ENCODE measurements at places on chromosomes 3 and 15.

- no peak for DNase-seq
Observed at GRCh38 chr15:44788748-44789147, 52.4 kb downstream of the TRIM69 start.

DNA sequence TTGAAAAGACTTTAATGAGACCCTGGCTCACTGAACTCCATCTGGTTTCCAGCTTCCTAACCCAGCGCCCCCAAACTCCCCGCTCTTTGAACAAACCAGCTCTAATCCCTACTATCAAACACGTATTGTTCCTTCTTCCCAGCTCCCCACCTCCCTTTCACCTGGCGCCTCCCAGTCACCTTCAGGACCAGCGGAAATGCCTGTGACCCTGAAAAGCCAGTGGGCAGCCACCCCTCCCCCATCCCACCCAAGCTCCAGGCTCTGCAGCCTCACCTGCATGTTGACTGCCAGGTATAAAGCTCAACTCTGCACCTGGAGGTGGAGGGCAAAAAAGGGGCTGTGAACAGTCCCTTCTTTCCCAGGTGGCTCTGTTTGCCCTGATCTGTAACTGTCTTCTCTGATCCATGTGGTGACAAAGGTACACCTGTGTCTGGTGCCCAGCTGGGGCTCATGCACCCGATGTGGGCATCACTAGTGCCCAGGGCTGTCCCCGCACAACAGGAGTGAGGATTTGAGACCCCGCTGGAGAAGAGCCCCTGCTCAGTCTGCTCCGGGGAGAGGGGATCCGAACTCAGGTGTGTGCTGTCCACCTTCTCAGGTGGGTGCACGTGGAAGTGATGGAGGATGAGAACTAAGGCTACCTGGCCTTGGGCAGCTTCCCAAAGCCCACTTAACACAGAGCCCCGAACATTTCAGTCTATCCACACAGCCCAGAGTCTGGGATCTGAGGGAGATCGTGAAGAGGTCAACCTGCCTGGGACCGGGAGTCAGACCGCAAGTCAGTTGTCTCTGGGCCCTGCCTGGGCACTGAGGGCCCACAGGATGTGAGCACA lies 128.9 kb downstream of the NSMCE3 start:
- no peak for DNase-seq

DNA sequence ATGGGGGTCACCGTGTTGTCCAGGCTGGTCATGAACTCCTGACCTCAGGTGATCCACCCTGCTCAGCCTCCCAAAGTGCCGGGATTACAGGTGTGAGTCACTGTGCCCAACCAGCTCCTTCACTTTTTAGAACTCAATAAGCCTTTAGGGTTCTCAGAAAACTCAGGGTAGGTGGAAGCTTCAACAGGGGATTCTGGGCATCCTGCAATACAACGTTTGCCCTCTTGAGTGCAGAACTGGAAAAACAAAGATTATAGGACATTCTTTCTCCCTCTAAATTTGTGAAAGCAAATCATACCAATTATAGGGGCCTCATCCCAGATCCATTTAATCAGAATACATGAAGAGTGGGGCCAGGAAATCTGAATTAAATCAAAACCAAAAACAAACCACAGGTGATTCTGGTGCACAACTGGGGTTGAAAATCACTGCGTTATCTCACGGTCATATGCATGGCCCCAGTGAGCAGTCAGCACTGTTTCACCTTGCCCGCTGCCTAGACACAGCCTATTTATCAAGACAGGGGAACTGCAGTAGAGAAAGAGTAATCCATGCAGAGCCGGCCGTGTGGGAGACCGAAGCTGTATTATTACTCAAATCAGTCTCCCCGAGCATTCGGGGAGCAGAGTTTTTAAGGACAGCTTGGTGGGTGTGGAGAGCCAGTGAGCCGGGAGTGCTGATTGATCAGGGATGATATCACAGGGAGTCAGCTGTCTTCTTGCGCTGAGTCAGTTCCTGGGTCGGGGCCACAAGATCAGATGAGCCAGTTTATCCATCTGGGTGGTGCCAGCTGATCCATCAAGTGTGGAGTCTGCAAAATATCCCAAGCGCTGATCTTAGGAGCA lies 58.4 kb downstream of the TMEM44 start:
- no peak for DNase-seq

DNA sequence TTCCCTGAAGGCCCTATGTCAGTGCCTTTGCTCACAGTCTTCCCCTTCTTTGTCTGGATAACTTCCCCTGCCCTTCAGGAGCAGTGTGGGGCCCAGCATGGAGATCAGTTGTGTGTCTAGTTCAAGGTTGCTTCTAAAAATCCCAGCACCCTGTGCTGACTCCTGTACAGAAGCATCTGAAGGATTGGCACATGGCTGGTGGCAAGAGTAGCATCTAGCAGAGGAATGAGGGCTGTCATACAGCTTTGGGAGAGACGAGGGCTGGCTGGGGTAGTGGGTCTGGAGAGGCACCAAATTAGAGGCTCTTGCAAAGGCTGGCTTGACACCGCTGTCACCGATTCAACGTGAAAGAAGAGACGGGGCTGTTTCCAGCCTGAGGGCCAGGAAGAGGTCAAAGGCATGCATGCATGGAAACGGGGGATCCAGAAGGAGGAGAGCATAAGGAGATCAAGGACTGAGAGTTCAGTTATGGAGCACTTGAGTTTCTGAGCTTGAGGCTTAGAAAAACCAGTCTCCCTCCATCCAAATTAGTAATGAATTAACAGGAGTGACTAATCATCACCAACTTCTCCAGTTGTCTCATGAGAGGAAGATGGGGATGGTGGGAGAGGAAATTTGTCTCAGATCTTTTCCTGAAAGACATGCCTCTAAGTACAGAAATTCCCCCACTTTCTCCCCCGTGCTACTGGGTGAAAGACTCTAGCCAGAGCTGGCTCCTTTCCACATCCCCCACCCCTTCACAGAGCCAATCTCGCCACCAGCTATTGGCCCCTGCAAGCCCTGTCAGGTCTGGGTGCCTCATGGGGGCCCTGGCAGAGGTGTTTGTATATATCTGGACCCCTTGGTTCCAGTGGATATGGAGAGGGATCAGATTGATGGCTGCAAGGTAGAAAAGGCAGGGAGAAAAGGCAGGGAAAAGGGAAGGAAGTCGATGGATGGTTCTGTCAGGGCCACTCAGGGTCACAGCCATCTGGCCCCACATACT lies 45.9 kb downstream of the SLCO2A1 start:
- no peak for DNase-seq

GRCh38 chr15:40925495-40925862 lies 3.7 kb upstream of the DLL4 start:
- DNase-seq = no peak

DNA sequence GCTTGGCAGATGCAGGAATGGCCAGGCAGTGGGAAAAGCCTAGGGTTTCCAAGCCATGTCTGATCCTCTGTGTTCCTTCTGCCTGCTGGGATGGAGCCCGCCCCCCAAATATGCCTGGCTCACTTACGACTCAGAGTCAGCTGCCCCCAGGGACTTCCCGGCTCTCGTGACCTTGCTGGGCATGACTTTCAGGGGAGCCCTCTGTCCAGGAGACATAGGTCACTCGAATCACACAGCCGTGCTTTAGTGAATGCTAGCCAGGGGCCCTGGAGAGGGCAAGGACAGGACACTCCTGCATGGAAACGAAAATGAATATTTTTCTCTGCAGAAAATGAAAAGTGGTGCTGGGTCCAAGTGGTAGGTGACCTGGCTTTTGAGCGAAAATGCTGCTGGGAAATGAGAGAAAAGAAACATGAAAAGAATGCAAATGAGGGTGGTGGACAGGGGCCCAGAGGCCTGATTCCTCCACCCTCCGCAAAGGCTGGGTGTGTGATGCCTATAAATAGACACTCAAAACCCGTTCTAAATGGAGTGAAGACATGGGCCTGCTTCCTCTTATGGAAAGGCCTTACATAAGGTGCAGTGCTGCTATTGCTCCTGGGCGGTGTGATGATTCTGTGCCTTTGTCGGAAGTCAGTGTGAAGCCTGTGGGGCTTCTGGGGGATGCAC lies 107.4 kb downstream of the APBA2 start:
- no peak for DNase-seq

- DNase-seq = no peak
Observed at GRCh38 chr3:108183971-108184370, 38.3 kb downstream of the IFT57 start.

GRCh38 chr3:64848822-64849221 lies 161.0 kb upstream of the ADAMTS9 start:
- no peak for DNase-seq

- DNase-seq = no peak
Observed at GRCh38 chr3:27521872-27522265, 37.7 kb upstream of the SLC4A7 start.

DNA sequence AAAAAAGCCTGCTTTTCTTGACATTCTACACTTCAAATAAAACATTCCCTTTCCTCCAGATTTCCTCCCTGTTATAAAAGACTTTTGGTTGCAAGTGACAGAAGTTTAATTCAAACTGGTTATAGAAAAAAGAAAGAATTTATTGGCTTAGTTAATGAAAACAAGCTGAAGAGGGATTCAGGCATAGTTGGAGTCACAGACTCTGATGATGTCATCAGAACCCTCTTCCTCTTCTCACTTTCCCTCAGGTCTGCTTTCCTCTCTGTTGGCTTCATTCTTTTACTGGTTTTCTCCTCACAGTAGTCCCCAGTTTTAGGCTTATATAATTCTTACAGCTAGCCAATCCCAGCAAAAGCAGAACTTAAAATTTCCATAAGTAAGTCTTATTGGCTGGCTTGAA lies 32.0 kb upstream of the MBNL1 start:
- DNase-seq = no peak

- DNase-seq = no peak
Observed at GRCh38 chr3:138019281-138020069, 9.5 kb downstream of the CLDN18 start.

DNA sequence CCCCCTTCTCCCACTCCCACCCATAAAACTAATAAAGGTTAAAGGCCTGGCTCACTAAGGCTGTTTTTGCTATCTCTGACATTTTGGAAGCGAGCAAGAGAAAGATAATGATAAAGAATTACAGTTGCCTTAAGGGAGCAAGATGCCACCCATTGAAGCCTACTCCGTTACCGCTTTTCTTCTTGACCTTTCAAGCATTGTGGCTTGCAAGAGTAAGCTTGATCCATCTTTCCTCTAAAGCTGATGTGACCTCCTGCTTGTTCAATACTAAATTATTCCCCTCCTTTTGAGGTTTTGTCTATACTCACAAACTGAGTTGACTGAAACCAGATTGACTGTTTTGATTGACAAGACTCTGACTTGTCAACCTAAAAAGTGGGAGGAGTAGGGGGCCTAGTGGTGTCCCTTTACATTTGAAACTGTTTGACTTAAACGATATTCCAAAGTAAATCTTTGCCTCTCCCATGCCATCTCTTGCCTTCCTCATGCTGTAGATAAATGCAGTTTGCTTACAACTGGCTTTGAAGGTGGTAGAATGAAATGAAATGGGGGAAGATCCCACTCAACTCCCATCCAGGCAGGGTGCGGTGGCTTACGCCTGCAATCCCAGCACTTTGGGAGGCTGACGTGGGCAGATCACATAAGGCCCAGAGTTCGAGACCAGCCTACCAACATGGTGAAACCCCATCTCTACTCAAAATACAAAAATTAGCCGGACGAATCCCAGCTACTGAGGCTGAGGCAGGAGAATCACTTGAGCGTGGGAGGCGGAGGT lies 8.0 kb downstream of the TRIM71 start:
- no peak for DNase-seq

- no peak for DNase-seq
Observed at GRCh38 chr3:60514866-60515265, 736.4 kb downstream of the FHIT start.

DNA sequence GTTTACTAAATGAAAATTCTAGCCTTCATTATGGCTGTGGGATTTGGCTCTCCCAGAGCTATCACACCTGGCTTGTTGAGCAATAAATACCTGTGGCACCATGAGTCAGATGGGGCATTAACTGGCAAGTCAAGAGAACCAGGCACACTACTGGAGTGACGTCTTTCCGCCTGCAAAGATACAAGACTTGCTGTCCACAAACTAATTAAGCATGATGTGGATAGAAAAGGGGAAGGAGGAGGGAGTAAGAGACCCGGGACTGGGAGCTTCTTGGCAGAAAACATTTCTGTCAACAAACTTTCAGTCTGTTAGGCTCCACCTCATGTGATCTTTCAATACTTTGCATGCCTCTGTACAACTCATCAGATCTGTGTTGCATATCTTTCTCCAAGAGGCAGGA lies 56.5 kb downstream of the CLDN1 start:
- DNase-seq = no peak

DNA sequence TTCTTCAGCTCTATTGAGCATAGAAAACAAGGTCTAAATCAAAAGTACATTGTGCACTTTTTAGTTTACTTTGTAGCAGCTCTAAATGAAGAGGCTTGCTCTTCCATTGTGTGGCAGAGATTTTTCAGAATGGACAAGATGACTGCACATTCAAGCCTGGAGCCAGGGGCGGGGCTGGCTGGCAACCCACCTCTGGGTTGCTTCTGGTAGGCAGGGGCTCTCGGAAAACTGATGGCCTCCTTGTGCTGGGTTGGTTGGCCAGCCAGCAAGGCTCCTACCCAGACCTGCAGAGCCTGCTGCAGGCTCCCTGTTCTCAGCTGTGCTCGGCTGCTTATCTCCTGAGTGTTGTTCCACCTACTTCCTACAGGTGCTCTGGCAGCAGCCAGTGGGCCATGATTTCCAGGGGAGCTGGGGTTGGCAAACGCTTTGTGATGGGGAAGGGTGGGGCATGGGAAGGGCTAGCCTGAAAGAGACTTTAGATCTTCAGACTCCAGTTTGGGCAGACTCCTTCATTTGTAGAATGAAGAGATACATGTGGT lies 8.8 kb downstream of the BSN start:
- no peak for DNase-seq

- DNase-seq = no peak
Observed at GRCh38 chr15:74836846-74837245, 6.1 kb downstream of the ULK3 start.

DNA sequence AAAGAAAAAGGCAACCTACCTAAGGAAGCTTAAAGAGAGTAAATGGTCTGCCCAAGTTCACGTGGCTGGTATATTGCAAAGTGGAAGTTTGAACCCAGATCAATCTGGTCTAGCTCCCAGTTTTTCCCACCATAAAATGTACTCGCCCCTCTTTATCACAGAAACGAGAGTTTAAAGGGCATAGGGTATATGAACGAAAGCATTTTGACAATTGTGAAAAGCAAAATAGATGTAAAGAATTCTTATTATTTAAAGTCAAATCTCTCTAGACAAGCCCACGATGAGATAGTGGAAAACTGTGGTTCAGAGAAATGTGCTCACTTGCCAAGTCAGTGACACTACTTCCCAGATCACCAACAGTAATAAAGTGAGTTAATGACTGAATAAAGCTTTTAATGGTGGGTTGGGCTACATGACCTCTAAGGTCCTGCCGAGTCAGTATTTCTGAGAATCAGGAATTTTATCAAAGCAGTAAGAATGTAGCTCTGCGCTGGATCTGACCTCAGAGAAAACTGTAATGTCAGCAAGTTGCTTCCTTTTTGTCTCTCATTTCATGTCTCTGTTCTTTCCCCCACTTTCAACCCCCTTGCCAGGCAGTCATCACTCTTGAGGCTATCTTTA lies 23.3 kb upstream of the NEO1 start:
- no peak for DNase-seq

GRCh38 chr15:74417225-74417624 lies 16.5 kb downstream of the SEMA7A start:
- no peak for DNase-seq

GRCh38 chr15:71880276-71880675 lies 69.9 kb downstream of the NR2E3 start:
- DNase-seq = no peak
